Aortic smooth muscle cell (primary cell): ENCODE measurements at places on chromosomes 7 and 10. TPM values are rescaled to one million over a fixed set of nuclear protein-coding genes. Genes with fewer than 3 reads are reported as not detected.

Gene CLRN3
- total RNA-seq = not detected in 2 replicates

Gene FGL2
- 616 and 760 TPM in 2 replicates for total RNA-seq

Gene MMD2
- not detected in 2 replicates for total RNA-seq

Gene CASP2
- total RNA-seq = 15.3 and 15.6 TPM in 2 replicates

Gene CPA1
- total RNA-seq = not detected in 2 replicates

Gene PRPS1L1
- total RNA-seq = 0.06 and 0.13 TPM in 2 replicates

Gene DNAJC30
- 2.0 and 2.1 TPM in 2 replicates for total RNA-seq

Gene ITGA8
- total RNA-seq = 289 and 543 TPM in 2 replicates

Gene CPED1
- total RNA-seq = 94.2 and 162 TPM in 2 replicates

Gene ASB10
- not detected in 2 replicates for total RNA-seq
